ENCODE measurements at places on chromosomes 11 and 22.

DNA sequence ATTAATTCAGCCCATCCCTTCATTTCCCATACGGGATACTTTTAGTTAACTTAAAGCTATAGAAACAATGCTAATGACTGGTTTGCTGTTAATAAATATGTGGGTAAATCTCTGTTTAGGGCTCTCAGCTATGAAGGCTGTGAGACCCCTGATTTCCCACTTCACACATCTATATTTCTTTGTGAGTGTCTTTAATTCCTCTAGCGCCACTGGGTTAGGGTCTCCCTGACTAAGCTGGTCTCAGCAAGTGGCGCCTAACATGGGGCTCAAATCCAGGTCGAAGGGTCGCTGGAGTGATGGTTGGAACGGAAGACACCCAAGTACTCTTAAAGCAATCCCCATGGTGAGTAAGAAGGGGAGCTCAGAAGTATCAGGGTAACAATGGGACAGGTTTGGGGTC lies 14.4 kb upstream of the OOSP1 start:
- no peak for DNase-seq

DNA sequence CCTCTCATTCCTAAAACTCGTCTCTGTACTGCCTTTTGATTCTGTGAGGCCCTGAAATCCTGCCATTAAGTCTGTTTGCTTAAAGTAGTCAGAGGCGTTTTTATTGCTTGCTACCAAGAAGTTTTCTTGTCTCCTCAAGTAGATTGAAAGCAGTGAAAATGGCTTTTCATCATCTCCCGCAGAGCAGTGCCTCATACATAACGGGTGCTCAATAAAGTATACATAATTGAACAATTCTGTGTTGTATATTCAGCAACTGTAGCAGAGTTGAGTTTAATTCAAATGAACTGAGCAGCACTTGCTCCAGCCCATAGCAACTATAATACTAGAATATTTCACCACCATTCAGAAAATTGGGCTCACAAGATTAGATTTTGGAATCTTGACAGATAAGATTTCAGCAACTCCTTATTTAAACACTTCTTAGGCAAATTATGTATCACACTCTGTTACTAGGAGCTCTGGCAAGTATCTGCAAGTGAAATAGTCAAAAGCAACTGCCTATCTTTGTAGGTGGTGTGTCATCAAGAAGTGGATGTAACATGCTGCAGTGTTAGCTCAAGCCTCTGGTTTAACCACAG lies 20.0 kb downstream of the FIBIN start:
- no peak for DNase-seq

DNA sequence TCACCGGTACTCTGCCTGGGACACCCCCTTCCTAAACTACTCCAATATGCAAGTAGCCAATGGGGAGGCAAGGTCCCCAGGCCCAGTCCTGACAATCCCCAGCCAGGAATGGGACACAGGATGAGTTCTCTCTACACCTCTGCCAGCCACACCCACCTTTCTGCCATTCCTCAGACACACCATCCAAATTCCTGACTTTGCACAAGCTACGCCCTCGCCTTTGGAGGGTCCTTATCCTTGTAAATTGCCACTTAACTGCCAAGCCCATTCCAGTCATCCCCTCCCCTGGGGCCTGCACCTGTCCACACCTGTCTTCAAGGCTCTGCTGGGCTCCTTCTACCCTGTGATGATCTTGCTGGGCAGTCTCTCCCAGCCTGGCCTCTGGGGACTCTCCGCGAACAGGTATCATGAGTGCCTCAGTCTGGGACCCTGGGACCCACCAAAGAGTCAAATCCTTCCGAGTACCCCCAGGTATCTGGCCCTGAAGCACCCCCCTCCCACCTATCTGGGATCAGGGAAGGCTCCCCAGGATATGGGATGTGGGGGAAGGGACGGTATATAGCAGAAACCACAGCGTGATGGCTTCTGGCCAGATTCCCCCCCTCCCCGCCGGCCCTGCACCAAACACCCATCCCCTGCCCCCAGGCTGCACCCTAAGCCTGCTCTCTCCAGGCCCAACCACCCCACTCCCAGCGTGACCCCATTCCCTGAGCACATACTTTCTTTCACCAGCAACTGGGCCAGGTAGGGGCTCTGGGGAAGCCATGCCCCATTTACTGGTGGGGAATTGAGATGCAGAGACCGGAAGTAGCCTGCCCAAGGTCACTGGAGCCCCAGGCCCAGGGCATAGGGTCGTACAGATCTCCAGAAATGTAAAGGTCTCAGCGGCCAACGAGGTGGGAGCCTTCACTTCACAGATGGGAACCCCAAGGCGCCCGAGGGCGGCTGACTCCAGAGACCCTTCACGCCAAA lies 806 bp downstream of the ARAP1 start:
- no peak for DNase-seq

- DNase-seq, result no peak
Measured at GRCh38 chr22:37545703-37546436, 14.4 kb upstream of the CDC42EP1 start.

DNA sequence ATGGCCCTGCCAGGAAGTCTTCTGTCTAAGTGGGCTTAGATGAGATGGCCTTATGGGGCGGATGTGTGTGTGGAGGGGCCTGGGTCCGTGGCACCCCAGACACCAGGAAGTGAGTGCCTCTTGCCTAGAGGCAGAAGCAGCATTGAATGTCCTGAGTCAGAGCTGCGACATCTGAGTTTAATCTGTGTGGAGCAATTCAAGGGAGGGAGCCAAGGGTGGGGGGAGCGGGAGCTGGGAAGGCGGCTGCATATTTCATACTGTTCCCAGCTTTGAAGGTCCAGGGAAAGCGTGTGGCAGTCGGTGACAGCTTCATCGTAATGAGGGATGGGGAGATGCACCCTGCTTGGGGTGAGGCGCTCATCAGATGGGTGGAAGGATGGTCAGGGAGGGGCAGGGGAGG lies 73.5 kb upstream of the THY1 start:
- DNase-seq, result no peak

GRCh38 chr11:18137186-18137800 lies 4.9 kb downstream of the MRGPRX3 start:
- DNase-seq, result no peak

GRCh38 chr11:20880094-20880493 lies 210.7 kb downstream of the NELL1 start:
- DNase-seq, result no peak

GRCh38 chr11:34245041-34245440 lies 112.8 kb downstream of the ABTB2 start:
- DNase-seq, result no peak

DNA sequence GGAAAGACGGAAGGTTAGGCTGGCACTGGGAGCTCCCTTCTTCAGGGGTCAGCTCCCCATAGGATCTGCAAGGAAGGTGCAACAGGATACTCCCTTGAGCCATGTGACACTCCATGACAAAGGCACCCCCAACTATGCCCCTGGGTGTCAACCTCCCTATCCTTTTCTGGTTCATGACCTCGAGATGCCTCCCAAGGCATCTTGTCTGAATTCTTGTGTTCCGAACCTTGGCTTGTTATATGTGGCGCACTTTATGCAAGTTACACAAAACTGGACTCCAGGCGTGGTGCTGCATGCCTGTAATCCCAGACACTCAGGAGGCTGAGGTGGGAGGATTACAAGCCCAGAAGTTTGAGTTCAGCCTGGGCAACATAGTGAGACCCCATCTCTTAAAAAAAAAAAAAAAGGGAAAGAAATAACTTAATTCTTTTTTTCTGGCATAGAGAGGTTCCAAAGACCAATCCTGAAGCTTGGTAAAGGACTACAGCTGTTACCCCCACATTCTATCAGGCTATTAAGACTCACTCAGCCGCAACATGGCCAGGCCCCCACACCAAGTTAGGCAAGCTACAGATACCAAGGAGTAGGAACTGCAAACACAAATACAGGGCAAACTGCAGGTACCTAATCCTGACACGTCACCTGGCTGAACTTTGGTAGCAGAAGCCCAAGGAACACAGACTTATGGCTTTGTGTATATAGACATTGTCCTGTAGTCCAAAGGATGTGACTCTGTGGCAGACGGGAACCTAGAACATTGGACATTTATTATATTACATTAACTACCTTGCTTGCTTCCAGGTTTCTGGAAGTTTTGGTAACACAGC lies 1.4 kb downstream of the C11orf24 start:
- no peak for DNase-seq

GRCh38 chr22:46827136-46827780 lies 64.8 kb downstream of the TBC1D22A start:
- no peak for DNase-seq

DNA sequence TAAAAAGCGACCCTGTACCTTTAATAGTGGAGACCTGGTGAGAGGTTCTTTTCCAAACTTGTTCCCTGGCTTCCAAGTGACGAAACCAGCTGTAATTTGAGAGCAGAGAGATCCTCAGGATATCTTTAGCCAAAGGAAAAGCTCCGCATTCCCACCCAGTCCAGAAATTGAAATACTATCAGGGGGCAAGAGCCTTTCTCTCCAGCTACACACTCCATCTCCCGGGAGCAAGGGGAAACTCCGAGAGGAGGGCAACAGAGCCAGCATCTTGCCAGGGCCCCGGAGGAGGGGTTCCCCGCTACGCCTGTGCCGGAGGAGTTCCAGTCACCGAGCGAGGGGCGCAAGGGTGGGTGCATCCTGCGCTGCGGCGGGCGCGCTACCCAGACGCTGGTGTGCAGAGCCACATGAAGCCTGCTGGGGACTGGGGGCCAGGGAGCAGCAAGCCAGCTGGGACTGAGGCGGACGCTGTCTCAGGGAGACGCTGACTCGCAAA lies at the start of gene FIBIN:
Gene FIBIN (plus strand): TSS at position 148 of the 493 bp plus-strand sequence. CDS start 415 bp downstream, outside the sequence.
- no peak for DNase-seq

GRCh38 chr11:47152953-47153950 lies 23.4 kb downstream of the ARFGAP2 start:
- peak; percentile 91 for DNase-seq

DNA sequence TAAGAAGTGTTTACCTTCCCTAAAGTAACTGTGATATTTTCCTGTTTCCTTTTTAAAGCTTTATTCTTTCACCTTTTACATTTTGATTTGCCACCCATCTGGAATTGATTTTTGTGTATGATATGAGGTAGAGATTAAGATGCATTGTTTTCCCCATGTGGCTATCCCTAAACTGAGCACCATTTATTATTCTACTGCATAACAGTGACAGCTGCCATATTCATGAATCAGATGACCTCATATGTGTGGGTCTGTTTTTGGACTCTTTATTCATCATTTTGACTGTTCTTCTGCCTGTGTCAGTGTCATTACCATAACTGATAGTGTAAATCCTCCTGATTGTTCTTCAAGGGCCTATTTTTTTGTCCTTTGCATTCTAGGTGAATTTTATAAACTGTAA lies 50.8 kb downstream of the HIPK3 start:
- no peak for DNase-seq

DNA sequence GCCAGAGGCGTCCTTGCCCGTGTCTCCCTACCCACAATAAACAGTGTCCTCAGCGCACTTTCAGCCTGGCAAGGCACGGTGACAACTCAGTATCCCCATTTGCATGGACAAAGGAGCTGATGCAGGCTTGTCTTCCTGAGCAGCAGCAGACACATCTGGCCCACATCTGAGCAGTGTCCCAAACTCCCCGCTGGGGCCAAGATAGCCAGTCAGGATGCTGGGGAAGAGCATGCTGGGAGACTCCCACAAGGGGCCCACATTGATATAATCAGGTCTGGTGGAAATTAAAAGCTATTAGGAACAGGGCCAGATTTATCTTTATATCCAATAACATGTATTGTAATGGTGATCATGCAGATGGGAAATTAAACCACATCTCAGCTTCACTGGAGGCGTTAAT lies 24.7 kb downstream of the DSCAML1 start:
- no peak for DNase-seq

GRCh38 chr11:70487756-70488155 lies 89.4 kb downstream of the CTTN start:
- DNase-seq, result no peak

DNA sequence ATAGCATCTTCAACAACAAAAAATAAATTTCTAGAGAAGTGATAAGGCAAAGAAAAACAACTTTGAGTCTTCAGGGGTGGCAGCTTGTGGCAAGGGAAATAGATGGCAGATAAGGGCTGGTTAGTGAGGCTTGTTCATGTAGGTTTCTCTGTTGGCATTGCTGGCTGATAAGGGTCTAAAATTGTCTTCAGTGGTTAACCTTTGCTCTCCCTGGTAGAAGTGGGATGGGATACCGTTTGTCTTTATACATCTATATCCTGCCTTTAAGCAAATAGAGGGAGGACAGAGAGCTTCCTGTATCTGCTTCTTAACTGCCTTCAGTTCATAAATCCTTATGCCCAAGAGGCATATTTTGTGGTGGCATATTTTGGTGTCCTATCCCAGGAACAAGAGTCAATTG lies 57.1 kb downstream of the TRAF6 start:
- no peak for DNase-seq

GRCh38 chr11:64917663-64917995 lies 620 bp upstream of the ATG2A start:
- no peak for DNase-seq

DNA sequence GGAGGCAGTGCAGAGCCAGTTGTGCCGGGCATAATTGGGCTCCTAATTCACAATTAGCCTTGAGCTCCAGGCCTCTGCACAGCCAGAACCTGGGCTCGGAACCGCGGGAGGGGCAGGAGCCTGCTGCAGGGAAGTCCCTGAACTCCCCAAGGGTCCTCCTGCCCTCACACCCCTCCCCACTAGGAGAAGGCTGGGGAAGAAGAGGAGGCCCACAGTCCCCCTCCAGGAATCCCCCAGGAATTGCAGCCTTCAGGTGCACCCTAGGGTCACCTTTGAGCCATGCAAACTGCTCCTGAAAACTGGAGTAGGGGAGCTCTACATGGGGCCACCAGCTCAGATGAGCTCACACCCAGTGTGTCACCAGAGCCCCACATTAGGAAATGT lies 93.8 kb upstream of the LMO1 start:
- no peak for DNase-seq

GRCh38 chr11:34864424-34864823 lies 51.8 kb downstream of the APIP start:
- DNase-seq, result no peak

- DNase-seq, result no peak
Measured at GRCh38 chr11:116513894-116514293, 258.9 kb downstream of the BUD13 start.

DNA sequence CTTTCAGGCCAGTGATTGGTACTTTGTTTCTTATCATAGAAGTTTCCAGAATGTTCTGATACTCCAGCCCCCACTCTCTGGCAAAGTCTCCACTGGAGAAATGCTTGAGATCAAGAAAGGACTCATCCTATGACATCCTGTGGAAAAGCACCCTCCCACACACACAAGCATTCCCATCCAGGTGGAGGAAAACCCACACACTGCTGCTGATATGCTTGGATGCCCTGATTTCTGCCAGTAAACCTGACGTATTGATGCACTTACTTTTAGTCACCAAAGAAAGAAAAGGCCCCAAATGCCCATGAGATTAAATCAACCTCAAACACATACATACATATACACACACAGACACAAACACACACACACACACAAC lies 9.2 kb upstream of the SLC5A12 start:
- no peak for DNase-seq

GRCh38 chr11:123509737-123510578 lies 79.9 kb downstream of the GRAMD1B start:
- DNase-seq, result no peak

Measured in NCI-H1092 treated with DMSO at 0.1 percent for 48 hours (cell line).